Activated naive CD8-positive, alpha-beta T cell treated with anti-CD3 and anti-CD28 coated beads, Interleukin-2, amount 10 ng/mL, durations not matched to agents 7 days and 5 days (primary cell): ENCODE measurements at places on chromosomes 1 and 21. TPM values are rescaled to one million over a fixed set of nuclear protein-coding genes. Genes with fewer than 3 reads are reported as not detected.

Gene CFHR1
- total RNA-seq, result not detected

Gene NDUFV3
- total RNA-seq, result 30.5 TPM

DNA sequence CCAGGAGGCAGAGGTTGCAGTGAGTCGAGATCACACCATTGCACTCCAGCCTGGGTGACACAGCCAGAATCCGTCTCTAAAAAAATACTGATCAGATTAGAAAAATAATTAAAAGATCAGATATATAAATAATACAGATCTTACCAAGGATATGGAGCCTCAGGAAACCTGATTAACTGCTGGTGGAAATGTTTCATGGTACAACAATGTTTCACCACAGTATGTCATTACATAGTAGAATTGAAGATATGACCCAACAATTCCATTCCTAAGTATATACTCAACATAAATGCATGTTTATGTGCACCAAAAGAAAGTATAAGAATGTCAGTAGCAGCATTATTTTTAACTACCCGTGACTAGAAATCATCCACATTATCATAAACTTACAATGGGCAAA, 41.7 kb downstream of the CD53 start:
- no peak for DNase-seq

DNA sequence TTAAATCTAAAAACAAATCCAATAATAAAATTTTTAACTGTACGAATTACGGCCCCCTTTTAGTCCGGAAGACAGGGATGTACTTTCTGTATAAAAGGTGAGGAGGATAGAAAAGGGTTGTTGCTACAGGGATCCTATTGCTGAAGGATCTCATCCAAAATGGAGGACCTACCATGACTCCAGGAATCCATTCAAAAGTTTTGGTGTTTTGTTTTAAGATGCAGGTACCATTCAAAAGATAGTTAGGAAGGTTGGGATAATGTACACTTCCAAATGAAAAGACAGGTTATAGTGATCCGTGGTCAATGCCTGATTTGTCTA, 1.3 kb upstream of the ENAH start:
- no peak for DNase-seq

DNA sequence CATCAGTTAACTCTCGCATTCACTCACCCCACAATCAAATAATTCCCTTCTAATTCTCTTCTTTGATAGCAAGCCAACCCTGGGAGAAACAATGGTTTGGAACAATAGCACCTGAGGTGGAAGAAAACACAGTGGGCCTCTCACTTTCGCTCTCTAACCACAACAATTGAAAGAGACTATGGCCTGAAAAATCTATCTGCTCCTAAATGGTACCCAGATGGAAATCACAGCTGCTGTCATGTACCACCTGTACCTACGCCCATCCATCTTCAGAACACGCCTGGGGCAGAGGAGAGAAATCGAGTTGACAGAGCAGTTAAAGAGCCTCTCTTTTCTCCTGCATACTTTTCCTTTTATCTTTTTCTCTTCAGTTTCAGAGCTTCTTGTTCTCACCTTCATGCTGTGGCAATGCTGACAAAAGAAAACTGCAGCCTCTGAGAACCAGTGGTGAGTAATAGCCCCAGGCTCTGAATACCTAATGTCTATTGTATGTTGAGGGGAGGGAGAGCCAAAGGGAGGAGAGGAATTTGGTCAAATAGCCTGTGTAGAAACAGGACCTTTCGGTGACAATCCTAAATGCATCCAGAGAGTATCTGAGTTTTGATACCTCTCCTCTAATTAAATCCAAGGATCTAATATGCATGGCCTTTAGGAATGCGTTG, 57.7 kb downstream of the ZC3H11B start:
- DNase-seq, result no peak

- no peak for DNase-seq
These were observed 214.6 kb downstream of the GRIK1 start for GRCh38 chr21:29725025-29725736.

DNA sequence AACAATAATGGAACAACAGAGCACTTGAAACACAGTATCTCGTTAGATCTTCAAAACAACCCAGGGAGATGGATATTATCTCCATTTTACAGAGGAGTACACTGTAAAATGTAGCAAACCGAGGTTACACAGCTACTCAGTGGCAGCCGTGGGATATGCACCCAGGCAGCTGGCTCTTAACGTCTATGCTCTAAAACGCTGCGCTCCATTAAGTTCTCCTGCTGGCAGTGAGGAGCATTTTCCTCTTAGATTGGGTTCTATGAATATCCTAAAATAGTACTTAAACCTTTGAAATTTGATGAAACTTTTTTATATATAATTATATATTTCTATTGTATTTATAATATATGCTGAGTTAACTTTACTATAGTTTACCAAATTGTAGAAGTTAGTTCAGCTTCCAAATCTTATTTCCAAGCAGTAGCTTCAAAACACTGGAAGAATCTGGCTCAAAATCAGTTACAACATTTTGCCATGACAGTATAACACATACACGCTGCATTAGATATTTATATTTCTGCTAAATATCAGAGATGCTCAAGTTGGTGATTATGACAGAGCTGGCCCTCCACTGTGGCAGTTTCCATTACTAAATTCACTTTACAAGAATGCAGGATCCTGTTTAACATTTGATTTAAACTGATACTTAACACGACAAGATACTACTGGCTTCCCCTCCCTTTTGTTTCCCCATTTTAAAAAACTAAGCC, 49.5 kb downstream of the TGFBR3 start:
- no peak for DNase-seq
